ENCODE measurements at places on chromosomes 3 and 15.
A peak's percentile ranks its signal among the peaks of the same experiment; 100 is the strongest.

GRCh38 chr15:85000189-85000864 lies 18.7 kb downstream of the PDE8A start:
- DNase-seq: no peak

DNA sequence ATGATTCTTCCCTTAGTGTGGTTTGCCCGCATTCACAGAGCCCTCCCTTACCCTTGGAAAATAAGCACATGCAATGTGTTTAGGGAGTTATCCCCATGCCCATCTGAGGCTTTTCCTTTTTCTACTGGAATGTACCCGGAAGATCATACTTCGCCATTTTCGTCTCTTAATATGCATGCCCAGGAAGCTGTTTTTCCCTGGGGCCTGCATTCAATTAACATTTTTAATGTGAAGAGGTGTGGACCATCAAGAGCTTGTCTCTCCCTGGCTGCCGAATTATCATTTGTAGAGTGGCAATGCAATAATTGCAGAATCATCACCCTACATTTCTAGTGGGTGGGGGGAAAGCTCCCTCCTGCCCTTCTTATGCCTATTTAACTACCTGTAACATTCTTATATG lies 976.3 kb downstream of the DIPK2A start:
- no peak for DNase-seq

- no peak for DNase-seq
These were observed 46.9 kb upstream of the COL6A6 start for GRCh38 chr3:130470126-130470525.

GRCh38 chr3:150890831-150891230 lies 14.4 kb downstream of the MINDY4B start:
- DNase-seq: no peak

- DNase-seq: no peak
These were observed 448.8 kb downstream of the WDR72 start for GRCh38 chr15:53310709-53311108.

GRCh38 chr3:5205165-5205941 lies 17.8 kb downstream of the EDEM1 start:
- DNase-seq: no peak

DNA sequence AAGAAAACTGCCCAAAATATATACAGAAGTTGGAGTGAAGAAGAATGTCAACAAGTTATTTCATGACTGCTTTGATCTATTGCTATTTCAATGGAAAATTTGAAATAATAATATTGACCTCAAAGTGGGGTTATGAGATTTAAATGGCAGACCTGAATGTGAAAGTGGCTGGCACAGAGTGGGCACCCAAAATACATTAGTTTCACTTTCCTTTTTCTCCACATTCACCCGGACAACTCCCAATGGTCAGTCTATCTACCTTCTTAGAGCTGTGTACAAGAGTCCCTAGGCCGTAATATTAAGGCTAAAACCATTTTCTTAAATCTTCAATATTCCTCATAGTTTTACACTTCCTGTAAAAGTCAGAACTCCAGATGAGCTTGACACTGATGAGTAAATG lies 61.6 kb upstream of the ETV5 start:
- no peak for DNase-seq

DNA sequence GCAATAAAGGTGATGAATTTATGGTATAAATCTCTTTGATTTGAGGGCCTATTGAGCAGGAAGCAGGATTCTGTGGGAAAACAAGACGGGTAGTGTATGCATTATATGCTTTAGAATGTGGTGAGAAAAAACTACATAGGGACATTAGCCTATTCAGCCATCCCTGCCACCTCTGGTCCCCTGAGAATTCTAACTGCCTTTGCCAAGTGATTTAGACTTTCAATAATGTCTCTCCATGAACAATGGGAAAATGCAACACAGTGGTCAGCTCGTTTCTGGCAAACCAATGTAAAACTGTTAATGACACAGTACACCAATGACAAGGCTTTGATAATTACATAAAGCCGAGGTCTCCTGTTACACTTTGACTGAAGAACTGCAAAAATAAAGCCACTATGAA lies 314.7 kb upstream of the CNTN4 start:
- no peak for DNase-seq

- DNase-seq: no peak
These were observed 80.1 kb downstream of the ASB7 start for GRCh38 chr15:100682468-100682867.

DNA sequence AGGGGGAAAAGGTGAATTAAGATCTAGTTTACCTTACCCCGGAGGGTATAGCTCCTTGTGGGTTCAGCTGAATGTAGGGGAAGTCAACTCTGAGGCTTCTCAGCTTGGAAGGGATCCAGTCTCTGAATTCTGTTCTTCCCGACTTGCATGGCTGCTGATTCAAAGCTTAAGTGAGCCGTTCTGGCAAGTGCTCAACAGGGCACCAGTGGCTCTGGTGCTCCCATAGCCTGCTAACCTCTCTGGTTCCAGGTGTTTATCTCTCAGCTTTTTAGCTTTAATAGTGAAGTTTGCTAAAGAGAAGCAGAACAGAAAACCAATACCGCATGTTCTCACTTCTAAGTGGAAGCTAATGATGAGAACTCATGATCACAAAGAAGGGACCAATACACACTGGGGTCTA lies 46.3 kb upstream of the RBP1 start:
- DNase-seq: no peak

GRCh38 chr15:98138910-98139309 lies 178.4 kb downstream of the ARRDC4 start:
- no peak for DNase-seq

GRCh38 chr15:66461917-66462316 lies 35.6 kb downstream of the SNAPC5 start:
- no peak for DNase-seq

GRCh38 chr15:35545824-35546510 lies at the start of gene DPH6:
DPH6 (minus strand) TSS chr15:35546165; CDS start chr15:35546141, 24 bp downstream.
- peak; percentile 92 for DNase-seq

DNA sequence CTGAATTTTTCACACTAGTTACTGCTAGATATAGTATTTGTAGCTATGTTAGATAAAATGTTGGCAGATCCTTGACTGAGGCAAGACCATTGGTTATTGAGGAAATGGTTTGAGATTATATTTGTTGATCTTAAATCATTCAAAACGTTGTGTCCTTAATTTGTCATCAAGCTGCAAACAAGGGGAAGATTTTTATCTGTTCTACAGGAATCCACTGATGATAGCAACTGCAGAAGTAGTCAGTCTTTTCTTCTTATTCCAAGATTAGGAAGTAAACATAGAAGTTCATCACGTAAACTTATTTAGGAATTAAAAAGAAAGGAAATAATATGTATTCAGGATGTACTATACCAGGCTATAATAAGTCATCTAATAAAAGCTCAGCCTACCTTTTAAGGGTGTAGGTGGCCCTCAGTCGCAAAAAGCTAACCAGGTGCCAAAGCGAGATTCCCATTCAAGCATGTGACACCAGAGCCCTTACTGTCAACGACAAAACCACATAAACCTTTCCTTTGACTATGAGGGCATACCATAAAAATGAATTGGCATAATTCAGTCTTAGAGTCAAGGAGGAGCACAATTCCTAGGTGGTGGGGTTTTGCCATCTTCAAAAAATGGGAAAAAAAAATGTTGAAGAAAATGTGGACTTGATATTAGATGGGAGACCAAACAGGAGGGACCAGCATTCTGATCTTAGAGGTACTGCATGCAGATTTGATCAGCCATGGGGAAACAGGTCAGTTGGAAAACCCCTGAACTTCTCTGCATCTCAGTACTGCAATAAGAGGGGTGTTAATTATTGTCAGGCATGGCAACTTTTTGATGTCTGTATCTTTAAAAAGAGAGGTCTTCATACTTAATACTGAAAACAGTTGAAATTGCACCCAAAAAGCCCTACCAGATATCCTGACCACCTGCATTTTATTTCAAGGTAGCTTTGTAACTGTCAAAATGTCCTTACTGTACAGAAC lies 212.5 kb upstream of the UBE2E1 start:
- DNase-seq: no peak

GRCh38 chr15:44811337-44811736 lies 75.0 kb downstream of the TRIM69 start:
- DNase-seq: no peak

DNA sequence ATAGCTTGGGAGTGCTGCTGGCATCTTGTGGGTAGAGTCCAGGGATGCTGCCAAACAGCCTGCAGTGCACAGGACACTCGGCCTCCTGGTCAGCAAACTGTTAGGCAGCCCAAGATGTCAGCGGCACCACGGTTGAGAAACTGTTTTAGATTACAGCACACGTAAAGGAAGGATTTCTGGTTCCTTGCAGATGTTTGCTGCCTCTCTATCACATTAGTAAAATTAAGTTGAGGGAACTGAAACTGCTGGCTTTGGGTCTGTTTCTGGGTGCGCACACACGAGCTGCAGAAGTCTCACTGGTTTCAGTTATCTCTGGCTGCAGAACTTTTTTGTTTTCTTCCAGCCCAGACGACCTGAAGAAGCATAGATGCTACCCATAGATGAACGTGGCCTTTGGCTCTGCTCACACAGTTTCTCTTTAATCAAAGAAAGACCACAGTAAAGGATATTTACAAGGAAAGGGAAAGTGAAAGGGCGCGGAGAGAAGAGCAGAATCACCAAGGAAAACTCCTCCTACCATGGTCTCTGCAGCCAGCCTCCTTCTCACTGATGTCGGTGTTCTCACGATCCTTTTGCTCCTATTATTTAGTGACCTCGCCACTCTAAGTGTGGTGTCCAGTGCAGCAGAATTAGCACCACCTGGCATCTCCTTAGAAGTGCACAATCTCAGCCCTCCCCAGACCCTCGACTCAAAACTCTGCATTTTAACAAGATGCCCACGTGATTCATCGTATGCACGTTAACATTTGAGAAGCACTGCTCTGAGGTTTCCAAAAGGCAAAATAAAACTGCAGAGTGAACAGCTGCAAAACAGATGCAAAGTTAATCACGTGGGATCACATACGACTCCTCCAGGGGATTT lies 50.6 kb upstream of the AKAP13 start:
- no peak for DNase-seq

GRCh38 chr3:7292362-7292761 lies 431.4 kb downstream of the GRM7 start:
- no peak for DNase-seq

DNA sequence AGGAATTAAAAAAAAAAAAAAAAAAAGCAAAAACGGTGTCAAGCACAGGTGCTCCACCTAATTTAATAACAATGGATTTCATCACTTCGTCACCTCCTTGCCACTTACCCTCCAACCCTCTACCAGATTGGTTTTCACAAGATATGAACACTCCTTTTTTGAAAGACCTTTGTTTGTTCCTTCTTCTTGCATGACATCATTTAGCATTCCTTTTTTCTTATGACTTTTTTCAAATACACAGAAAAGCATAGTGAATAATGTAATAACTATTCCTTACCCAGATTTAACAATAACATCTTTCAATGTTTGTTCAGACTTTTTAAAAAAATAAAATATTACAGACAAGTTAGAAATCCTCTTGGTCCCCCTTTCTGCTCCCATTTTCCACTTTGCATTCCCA lies 16.3 kb downstream of the COL6A6 start:
- no peak for DNase-seq

DNA sequence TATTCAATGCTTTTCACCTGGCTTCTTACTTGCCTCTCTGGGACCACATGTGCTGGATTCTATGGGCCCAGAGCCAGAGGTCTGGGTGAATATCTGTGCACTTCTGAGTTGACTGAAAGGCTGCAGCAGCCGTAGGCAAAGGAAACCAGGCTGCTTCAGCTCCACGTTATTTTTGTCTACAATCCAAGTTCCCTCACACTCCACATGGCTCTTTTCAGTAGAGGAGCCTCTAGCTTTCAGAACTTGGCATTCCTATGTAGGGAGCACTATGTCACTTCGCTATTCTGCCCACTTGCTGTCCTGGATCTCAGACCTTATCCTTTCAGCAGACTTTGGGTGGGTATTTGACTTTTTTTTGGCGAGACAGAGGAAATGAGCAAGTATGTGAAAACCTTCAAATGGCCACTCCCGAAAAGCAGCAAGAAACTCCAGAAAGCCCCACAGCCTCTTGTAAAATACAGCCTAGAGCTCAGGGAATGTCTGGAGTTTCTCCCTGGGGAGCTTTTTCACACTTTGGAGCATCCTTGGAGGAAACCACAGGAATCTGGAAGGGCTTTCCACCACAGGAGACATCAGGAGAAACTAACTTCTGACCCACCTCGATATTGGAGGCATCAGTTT lies 80.9 kb downstream of the DUT start:
- no peak for DNase-seq

- DNase-seq: no peak
These were observed 50.7 kb downstream of the PEAK1 start for GRCh38 chr15:77369168-77369567.

DNA sequence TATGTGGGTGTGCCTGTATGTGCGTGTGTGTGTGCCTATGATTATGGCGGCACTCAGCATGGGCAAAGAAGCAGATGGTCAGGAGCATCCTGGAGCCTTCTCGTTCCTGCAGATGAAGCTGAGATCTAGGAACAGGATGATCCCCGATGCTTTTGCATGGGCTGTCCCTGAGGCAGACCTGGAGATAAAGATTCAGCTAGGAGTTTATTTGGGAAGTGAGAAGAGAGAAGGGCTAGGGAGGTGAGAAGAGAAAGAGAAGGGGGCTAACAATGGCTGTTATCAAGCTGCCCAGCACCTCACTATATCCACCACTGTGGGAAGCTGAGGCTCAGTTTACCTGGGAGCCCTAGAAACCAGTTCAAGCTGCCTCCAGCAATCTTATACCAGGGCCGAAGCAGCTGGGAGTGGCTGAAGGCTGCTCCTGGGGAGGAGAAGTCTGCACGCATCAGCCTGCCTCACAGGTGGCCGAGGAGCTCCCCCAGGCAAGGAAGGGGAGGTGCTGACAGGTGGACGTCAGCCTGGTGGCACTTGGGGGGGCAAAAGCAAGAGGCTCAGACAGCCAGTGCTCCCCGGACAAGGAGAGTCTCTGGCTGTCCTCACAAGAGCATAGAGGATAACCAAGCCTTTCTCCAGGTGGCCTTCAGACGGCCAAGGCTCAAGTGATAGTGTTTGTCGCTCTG lies 94.0 kb upstream of the IQSEC1 start:
- DNase-seq: peak; percentile 56

- no peak for DNase-seq
These were observed 488.2 kb upstream of the NECTIN3 start for GRCh38 chr3:110583373-110583935.

DNA sequence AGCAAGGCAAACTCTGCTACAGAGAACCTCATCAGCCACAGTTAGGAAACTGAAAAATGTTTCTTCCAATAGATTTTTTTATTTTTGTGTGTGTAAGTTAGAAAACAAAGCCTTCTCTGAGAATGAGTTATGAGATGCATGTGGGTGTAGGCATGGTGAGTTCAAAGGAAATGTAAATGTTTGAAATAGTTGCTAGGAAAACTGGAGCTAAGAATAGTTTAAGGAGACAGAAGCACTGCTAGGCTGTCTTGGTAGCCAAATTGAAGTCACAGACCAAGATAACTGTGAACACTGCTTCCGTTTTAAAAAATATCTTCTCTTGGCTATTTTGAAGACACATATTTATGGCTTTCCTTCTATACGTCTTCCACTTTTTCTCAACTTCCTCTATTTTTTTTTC lies 1501.2 kb upstream of the CADM2 start:
- DNase-seq: no peak

GRCh38 chr3:52763466-52763865 lies 7.3 kb downstream of the NEK4 start:
- DNase-seq: peak; percentile 5

All from cardiac septum (tissue), 1 donor.